T-helper 22 cell (primary cell): ENCODE measurements at places on chromosomes 6 and 20.

DNA sequence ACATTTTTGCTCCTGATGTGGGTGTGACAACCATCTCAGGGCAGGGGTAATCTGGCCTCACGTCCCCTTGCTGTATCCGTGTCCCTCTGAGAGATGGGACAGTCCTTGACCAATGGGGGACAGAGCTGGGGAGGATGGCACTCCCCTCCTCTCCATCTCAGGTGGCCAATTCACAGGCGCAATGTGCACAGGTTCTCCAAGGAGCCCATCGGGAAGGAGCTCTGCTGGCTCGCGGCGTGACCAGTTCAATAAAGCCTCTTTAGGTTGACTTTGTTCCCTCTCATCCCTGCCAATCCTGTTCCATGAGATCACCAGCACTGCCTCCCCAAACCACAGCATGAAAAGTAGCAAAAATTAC is 196.3 kb upstream of the SLC24A3 start:
- no peak for DNase-seq

DNA sequence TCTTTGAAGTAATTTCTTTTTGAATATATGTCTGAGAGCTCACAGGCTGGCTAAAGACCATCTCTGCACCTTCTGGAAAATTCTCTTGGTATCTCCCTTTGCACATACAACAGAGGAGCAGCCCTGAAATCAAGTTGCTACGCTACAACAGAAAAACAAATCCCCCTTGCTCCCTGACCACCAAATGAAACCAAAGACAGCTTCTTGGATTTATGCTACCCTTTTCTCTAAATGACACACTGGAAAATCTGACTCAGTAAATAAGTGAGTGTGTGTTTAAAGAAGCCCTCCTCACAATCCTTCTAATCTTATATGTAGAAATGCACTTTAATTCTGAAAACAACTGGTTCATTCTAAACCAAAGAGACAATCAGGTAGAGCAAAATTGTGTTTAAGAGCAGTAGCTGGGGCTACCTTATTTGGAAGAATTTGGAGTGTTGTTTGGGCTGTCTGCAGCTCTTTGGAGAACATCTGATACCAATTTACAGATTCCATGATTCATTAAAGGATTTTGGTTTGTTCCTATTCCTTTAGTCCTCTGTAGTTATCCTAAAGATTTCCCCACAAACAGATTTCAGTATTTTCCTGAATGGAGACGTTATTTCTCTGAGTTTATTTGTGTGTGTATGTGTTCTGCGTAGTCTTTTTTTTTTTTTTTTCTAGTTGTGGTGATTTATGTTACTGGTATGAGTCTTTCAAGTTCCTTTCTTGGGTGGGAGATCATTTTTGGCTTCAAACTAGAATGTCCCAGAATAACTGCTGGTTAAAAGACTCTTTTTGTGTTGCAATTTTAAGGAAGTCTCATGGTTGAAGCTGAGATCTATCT is 36.4 kb upstream of the UTRN start:
- no peak for DNase-seq

DNA sequence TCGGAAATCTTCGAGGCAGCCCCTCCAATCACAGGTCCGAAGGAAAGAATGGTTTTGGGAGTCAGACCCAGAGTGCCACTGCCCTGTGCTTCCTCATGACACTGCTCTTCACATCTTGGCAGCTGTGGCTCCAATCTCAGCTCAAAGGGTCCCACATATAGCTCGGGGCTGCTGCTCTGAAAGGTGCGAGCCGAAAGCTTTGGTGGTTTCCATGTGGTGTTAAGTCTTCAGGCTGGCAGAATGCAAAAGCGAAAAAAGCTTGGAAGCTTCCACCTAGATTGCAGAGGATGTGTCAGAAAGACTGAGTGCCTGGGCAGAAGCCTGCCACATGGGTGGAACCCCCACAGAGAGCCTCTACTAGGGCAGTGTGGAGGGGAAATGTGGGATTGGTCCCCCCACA is 314.3 kb upstream of the CHD6 start:
- no peak for DNase-seq

GRCh38 chr20:25051386-25052155 is 6.4 kb downstream of the ACSS1 start:
- DNase-seq = no peak

DNA sequence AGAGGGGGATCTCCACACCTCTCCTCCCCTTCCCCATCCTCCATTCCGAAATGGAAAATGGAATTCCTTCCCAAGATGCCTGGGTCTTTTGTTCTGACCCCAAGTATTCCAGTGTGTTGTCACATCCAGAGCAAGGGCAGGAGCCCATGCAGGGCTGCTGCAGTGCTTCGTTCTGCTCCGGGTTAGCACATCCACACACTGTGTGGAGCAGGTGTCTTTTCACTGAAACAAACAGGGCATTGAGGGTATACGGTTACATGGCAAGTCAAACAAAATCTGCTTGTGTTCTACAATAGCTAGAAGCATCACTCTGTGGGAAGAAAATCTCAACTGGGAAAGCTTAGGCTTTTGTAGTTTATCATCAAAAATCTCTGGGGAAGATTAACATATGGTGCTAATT is 56.9 kb downstream of the LYRM2 start:
- DNase-seq = no peak

DNA sequence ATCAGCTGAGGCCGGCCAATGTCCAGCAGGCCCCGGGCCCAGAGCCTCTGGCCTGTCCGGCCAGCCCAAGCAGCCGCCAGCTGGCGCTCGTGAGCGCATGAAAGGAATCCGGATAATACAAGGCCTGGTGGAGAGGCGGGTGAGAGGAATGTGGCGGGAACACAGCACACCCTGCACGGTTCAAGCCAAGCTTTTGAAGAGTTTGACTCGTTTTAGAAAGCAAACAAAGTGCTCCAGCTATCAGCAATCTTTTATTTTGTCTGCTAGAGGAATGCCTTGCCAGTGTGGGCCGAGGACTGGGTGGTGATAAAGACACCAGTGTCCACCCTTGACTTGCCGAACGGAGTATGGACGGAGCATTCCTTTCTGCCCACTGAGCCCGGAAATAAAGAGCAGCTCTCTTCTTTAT is 9.3 kb upstream of the NEDD9 start:
- no peak for DNase-seq

DNA sequence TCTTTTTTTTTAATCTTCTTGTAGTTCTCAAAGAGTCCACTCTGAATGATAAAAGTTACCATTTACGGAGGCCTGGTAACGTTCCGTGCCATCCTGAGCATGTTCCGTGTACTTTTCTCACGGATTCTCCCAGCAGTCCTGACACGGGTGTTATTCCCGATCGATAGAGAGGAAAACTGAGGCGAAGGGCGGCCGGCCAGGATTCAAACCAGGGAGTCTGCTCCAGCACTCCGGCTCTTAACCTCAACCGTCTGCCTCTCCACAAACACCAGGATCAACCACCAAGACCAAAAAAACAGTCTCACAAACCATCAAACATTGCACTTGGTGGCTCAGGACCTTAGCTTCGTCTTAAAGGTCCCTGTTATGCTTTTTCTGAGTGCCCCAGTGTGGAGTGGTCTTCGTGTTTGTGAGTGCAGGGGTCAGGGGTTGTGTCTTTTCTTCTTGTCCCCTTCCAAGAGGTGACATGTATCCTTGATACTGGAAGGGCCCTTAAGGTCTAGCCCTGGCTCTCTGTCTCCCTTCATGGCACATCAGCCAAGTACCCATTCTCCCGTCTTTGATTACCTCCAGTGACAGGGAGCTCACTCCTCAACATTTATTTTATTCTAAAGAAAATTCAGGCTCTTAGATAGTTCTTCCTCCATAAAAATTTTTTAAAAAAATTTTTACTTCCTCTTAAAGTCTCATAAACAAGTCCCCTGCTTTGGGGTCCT is 35.1 kb downstream of the SRC start:
- DNase-seq = no peak

DNA sequence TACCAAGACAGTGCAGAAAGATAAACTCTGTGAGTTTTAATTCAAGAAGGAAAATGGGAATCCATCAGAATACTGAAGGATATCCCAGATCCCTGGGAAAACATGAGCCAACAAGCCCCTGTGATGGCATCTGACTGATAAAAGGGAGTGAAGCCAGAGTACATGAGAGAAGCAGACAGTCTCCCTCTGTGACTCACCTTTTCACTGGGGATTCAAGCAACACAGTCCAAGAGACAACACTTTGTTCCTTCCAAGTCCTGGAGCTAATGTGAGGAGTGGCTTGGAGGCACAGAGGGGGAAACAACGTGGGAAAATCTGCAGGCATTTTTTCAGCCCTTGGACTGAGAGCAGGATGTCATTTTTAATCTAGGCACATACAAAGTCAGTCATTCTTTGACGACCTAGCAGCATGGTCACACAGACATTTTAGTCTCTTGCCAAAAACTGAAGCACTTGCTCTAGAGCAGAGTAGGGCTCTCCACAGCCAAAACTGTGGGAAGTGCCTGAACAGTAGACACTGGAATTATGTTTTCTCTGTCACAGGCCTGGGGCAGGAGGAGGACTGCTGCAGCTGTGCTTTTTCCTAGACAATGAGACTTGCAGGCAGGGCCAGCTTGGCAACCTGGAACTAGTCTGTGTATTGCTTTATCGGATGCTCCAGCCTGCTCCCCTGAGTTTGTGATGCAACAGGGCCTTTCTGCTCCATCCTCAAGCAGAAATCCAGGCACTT is 465.0 kb upstream of the GJE1 start:
- DNase-seq = no peak
